ENCODE measurements at places on chromosomes 5 and 9. TPM values are rescaled to one million over a fixed set of nuclear protein-coding genes. Genes with fewer than 3 reads are reported as not detected.

STC2 gene
- total RNA-seq, result 44.5 TPM

DNA sequence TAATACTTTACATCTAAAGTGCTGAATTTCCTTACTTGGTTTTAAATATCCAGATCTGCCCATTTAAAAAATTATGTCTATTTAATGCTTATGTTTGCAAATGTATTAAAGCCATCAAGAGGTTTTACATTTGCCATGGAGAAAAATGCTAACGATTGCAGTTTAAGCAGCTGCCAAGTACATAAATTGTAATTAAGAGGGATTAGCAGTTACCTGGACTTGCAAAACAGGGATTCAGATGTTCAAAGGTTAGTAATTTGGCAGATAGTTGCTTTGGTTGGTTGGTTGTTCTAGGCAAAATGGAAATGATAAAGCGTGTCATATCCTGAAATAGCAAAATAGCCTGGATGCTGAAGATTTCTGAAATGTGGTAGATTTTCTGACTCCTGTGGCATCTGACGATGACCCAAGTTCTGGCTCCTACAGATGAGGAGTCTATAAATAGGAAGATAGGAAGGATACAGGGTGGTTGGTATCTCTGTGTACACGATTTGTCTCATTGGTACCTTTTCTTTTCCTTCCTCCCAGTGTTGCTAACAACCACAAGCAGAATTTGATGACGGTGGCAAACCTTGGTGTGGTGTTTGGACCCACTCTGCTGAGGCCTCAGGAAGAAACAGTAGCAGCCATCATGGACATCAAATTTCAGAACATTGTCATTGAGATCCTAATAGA is 282.9 kb downstream of the NR3C1 start:
- H3K4me3 ChIP-seq, result peak overlapping the region; percentile 33
- H3K27ac ChIP-seq, result no peak overlapping the region
- peaks cover 6% of the 10 kb centered on the region for H3K36me3 ChIP-seq
- peaks cover 75% of the 10 kb centered on the region for H3K4me1 ChIP-seq
- no peak for DNase-seq

DNA sequence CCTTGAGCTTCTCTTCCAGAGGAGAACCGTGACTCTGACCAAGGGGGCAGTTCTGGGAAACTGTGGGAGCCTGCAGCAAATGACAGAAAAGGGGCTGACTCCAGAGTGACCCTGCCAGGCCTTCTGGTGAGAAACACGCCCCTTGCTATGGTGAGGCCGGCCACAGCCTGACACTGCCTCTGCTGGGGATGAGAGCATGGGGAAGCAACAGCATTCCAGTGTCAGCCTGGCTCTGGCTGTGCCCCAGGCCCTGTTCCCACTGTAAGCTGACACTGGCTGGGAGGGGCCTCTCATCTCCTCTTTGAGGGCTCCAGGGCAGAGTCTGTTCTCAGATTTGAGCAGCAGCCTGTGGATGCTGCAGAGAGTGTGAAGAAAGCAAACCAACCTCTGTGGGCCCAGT is 180.0 kb upstream of the IL12B start:
- DNase-seq, result no peak
- H3K36me3 ChIP-seq, result no peaks in the 10 kb centered on the region
- H3K27ac ChIP-seq, result no peak overlapping the region

EGFL7 gene
- 1.1 TPM for total RNA-seq

DNA sequence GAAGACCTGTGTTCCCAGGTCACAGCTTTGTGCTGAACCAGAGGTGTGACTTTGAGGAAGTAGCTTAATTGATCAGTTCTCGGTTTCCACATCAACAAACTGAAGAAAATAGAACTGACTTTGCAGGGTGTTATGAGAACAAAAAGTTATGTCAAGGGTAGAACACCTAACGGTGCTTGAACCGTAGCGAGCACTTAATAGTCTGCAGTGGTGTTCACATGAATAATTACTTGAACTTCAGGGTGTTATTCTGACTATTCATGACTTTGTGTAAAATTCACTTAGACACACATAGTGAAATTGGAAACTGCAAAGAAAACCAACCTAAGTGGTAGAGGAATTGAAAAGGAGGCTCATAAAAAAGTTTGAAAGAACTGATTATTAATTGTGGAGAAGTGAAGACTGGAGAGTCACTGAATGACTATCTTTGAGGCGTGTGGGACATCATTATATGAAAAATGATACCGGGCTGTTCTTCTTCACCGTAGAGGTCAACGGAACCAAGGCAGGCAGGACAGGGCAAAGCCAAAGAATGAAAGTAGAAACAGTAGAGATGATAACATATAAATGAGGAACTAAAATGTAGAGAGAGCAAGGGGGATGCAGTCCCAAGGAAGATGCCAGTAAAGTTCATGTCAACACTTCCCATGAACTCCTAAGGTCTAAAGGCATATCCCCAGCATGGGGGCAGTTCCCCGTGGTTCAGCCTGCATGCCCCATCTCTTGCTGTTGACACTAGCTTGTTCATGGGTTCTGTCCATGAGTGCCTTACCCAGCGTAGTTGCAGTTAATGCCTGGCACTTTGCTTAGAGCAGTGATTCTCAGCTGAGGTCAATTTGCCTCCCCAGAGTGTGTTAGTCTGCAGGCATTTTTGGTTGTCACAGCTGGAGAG is 118.7 kb downstream of the ZNF462 start:
- H3K4me1 ChIP-seq, result peaks cover 9% of the 10 kb centered on the region
- H3K27ac ChIP-seq, result no peak overlapping the region
- peaks cover 6% of the 10 kb centered on the region for H3K27me3 ChIP-seq
- no peak for DNase-seq
